ENCODE measurements at places on chromosomes 6 and 20. TPM values are rescaled to one million over a fixed set of nuclear protein-coding genes. Genes with fewer than 3 reads are reported as not detected.

- no peak for DNase-seq
Measured at GRCh38 chr6:98033617-98034016, 750.6 kb upstream of the MMS22L start.

DNA sequence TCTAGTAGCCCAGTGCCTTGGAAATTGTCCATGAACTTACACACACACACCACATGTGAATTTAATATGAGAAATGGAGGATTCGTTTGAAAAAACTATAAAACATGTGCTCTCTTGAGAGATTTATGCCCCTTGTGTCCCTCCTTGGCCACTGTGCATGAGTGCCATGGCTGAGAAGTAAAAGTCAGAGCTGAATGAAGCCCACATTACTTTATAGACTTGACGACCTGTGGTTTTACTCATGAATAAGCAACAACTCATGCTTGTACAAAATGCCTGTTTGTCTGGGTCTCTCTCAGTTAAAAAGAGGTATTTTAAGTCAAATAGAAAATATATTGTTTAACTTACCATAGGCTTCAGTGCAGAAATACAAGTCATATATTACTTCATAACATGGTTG lies 102.7 kb downstream of the KCNQ5 start:
- no peak for DNase-seq

The HLA-DRB1 gene
- polyA plus RNA-seq, result 15.6 TPM

GRCh38 chr6:90350689-90351554 lies 54.3 kb upstream of the BACH2 start:
- no peak for DNase-seq

GRCh38 chr6:117389227-117390057 lies 36.3 kb downstream of the ROS1 start:
- DNase-seq, result no peak

The KHDC1L gene
- polyA plus RNA-seq, result not detected

The RAET1E gene
- polyA plus RNA-seq, result not detected

The PIM1 gene
- polyA plus RNA-seq, result 25.6 TPM

DNA sequence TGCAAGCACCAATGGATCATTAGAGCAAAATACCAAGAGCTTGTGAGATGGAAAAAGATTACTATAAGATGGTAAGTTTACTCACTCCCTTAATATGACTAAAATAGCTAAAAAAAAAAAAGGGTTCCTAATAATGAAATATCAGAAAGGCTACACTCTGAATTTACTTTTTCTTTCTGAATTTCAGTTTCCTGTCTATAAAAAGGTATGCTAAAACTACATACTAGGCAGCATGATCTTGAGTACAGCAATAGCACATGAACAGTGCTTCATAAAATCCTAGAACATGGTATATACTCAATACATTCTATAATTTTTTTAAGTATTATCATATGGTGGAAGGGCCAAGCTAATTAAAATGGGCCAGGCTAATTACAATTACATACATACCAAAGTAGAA lies 24.0 kb upstream of the FAM135A start:
- DNase-seq, result no peak

GRCh38 chr20:6636209-6637159 lies 131.0 kb upstream of the BMP2 start:
- peak; percentile 53 for DNase-seq

The TFAP2D gene
- polyA plus RNA-seq, result not detected

The TREM1 gene
- 0.80 TPM for polyA plus RNA-seq

DNA sequence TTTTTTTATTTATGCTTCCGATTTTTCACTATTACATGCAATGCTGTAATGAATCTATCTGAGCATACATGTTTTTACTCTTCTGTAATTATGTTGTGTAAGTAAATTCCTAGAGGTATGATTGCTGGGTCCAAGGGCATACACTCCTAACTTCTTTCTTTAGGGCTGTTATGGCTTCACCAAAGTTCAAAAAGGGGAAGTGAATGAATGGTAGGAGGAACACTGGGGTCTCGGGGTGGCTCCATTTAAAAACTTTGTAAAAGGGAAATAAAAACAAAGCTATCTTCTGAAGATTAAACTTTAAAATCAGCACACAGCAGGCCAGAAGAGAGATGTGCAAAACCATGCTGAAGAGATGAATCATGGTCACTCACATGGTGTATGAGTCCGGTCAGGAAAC lies 289.1 kb upstream of the SUPT3H start:
- DNase-seq, result no peak

DNA sequence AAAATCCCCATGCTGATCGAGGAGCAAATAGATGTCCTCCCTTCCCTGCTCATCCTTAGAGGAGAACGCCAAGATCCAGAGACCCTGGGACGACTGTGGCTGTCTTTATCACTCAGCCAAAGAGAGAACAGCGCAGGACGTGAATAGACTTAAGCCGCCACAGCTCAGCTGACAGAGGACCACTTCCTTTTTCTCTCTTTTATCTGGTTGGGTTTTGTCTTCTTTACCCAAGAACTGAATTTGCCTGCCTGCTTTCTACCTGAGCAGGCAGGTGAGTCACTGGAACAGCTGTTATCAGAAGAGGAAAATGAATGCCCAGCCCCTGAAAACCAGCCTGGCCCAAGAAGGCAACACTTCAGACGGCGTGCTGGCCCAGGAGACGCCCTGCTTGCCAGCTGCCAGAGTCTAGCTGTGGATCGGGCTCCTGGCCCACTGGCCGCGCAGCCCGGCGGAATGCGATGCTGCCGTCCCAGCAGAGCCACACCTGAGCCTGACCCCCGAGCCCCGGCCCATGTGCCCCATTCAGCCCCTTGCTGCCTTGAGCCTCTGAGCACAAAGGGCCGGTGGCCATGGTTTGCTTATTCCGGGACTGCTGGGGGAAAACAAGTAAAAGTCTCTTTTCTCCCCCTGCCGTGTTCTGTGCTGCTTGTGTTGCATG lies 82.1 kb downstream of the TCP11 start:
- no peak for DNase-seq

The SPATA25 gene
- polyA plus RNA-seq, result 2.9 TPM

The LRFN2 gene
- polyA plus RNA-seq, result not detected

- DNase-seq, result no peak
Measured at GRCh38 chr6:101302593-101302992, 90.9 kb upstream of the GRIK2 start.

The NKAPL gene
- polyA plus RNA-seq, result 0.87 TPM

DNA sequence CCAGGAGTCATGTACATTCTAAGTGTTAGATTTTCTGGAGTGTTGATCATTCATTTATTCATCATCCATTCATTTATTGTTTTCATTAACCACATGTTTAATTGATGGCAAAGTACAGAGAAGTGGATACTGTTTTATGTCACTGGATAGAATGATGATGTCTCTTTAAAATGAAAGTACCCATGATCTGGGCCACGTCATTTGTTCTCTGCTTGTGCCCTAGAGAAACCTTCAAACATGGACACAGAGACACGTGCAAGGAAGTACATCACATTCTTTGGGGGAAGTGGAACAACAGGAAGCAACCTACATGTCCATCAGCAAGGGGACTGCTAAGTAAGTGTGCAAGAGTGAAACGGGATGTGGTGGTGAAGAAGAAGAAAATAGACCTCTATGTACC lies 75.8 kb upstream of the TSHZ2 start:
- no peak for DNase-seq

The CDSN gene
- polyA plus RNA-seq, result not detected

The CNR1 gene
- 1.7 TPM for polyA plus RNA-seq

DNA sequence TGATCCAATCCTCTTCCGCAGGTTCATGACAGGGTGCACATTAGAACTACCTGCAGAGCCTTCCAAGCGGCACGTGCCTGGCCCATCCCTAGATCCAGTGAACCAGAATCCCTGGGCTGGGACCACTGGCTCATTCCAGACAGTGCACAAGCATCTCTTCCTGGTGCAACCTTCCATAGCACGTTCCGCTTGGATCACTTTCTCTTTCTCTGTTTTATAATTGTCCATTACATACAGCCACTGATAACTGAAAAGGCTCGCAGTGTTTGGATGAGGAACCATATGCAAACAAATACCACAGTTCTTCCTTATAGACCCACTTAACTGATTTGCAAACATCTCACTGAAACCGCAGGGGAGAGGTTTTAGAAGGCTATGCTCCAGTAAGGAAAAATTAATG lies 59.6 kb upstream of the DDR1 start:
- no peak for DNase-seq

DNA sequence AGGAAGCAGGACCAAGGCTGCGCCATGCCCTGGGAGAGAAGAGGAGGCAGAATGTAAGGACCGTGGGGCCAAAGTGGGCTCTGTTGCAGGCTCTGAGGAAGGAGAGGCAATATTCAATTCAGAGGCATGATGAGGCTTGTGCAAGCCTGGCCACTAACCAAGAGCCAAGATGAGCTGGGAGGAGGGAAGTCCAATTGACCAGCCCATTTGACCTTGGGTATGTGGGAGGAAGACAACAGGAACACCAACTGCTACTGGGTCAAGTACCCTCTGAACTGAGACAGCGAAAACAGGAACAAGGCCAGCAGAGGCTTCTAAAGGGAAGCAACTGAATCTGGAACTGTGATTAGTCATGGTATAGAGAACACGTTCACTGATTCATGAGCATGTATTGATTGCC lies 779.6 kb downstream of the MAFB start:
- DNase-seq, result no peak

DNA sequence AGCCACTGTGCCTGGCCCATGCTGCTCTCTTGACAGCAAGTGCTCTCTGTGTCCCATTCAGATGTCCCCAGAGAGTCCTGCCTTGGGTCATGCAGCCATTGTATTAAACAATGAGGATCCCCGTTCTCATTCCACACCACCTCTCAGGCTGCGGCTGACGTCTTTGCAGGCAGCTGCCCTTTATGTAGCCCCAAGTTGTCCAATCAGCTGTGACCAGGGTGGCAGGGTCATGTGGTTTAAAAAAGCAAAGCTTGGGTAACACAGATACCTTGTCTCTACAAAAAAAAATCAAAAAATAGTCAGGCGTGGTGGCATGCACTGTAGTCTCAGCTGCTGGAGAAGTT lies 13.2 kb downstream of the GCNT2 start:
- no peak for DNase-seq

DNA sequence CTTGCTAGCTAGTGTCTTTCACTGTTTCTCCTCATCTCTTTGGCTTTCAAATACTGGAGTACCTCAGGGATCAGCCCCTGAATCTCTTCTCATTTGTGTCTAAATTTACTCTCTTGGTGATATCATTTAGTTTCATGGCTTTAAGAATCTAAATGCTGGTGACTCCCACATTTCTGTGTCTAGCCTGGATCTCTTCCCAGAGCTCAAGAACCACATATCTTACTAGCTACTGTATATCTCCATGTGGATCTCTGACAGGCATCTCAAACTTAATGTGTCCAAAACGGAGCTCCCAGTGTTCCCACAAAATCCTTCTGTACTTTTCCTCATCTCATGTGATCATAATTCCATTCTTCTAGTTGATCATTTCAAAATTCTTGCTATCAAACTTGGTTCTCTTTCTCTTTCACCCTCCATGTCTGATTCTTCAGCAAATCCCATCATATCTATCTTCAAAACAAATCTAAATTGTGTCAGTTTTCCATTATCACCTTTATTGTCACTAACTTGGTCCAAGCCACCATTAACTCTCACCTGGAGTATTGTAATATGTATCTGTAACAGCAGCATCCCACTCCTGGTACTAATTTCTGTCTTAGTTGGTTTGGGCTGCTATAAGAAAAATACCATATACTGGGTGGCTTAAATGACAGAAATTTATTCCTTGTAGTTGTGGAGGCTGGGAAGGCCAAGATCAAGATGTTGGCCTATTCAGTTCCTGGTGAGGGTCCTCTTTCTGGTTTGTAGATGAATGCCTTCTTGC lies 45.9 kb downstream of the CCDC170 start:
- DNase-seq, result no peak

The KIF25 gene
- polyA plus RNA-seq, result 0.74 TPM

DNA sequence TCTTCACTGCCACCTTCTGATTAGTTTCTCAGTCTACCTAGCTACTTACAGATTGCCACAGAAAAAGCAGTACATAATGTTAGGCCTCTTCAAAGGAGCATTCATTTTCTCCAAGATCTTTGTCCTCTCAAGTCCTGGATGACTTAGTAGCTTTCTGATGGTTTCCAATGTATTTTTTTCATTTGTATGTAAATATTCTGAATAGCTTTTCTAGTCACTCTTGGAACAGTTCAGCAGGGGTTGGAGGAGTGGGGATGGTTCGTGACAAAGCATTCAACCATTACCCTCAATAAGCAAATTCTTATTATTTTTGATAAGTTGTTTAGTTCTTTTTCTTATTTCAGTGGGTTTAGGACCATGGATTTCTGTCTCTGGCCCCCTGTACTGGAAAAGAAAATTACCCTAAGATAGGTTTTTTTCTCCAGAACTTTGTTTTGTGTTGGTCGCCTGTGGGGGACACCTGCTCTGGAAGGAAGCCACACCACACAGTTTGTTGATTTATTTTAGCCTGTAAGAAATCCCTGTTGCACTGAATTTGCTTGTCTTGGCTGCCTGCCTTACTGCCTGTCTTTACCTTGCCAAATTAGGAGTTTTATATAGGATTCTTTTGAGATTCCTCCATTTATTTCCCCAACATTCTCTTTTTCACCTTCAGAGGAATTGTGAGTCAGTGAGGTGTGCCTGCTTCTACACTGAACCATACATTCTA lies 247.9 kb downstream of the RFPL4B start:
- peak; percentile 56 for DNase-seq

GRCh38 chr6:118198746-118199145 lies 291.7 kb downstream of the SLC35F1 start:
- no peak for DNase-seq

- DNase-seq, result no peak
Measured at GRCh38 chr20:57374931-57375651, 16.1 kb upstream of the RBM38 start.

The TDRD6 gene
- 1.6 TPM for polyA plus RNA-seq

GRCh38 chr6:44608175-44608574 lies 220.7 kb downstream of the CDC5L start:
- no peak for DNase-seq

- peak; percentile 77 for DNase-seq
Measured at GRCh38 chr6:3162565-3163247, 5.4 kb upstream of the TUBB2A start.

DNA sequence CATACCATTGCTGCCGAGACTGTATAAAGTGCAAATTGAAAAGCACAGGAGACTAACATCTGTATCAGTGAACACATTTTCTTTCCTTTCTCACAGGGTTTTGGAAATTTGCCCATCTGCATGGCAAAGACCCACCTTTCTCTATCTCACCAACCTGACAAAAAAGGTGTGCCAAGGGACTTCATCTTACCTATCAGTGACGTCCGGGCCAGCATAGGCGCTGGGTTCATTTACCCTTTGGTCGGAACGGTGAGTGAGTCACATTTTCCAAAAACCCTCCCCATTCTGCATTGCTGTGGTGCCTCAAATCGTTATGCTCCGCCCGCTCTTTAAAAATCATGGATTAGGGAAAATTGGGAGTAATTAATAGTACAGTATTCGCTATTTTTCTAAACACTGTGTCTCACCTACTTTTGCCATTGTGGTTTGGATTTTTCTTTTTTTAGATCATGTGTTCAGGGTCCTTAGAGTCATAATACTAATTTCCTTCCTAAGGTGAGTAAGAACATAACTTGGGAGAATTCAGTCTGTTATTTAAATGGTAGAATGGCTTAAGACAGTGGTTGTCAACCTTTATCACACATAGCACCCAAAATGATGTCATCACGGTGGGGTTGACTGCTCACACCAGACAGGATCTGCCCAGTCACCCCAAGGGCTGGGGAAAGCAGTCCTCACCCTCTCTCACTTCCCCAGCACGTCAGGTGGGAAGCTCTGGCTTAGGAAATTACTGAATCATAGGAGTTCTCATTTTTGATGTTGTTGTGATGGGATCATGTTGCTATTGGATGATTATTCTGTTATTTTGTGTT lies 171.6 kb downstream of the MTHFD1L start:
- no peak for DNase-seq

The POPDC3 gene
- polyA plus RNA-seq, result 74.1 TPM

Data from muscle of arm (tissue), 14 donors.